Ascending aorta (tissue), 2 donors: ENCODE measurements at places on chromosomes 2 and 18. TPM values are rescaled to one million over a fixed set of nuclear protein-coding genes. Genes with fewer than 3 reads are reported as not detected.

GRCh38 chr2:115584507-115584906 lies 1142.1 kb downstream of the DPP10 start:
- no peaks in the 10 kb centered on the region for H3K27me3 ChIP-seq
- no peak for DNase-seq
- H3K27ac ChIP-seq = no peak overlapping the region
- no peak overlapping the region for H3K4me3 ChIP-seq
- H3K4me1 ChIP-seq = no peaks in the 10 kb centered on the region

DNA sequence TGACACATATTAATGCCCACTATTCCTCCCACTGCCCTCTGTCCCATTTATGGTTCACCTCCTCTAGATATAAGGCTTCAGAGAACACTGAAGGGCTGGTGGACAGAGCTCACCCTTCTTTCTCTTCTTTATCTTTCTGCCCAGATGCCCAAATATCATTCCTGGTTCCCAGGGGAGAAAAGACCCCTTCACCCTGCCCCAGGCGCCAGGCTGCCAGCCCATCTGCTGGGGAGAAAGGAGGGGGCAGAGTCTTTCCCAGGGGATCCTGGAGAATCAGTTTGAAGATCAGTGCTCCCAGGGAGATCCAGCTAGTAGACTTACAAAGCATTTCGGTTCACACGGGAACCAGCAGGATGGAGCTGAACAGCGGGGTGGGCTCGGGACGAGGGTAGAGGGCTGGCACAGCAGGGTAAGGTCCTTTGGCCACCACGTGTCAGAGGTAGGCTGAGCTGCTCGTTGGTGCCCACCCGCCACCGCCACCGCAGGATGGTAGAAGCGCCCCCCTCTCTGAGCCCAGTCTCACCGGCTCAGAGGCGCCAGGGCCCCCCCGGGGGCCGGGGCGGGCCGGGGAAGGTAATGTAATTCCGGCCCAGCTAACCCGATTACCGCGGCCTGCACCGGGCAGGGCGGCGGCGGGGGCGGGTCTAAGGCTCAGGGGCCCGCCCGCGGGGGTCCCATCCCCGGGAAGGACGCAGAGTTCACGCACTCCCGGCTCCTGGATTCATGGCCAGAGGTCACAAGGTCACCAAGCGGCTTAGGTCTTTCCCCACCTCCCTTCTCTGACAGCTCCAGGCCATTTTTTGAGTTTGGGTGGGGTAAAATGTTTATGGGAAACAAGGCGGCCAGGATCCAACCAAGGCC lies 1.3 kb upstream of the TLX2 start:
- no peak overlapping the region for H3K4me3 ChIP-seq

VAMP5 gene
- total RNA-seq = 114 TPM

- no peaks in the 10 kb centered on the region for H3K27me3 ChIP-seq
- no peak overlapping the region for H3K4me3 ChIP-seq
- no peaks in the 10 kb centered on the region for H3K36me3 ChIP-seq
- DNase-seq = no peak
- H3K4me1 ChIP-seq = no peaks in the 10 kb centered on the region
Measured at GRCh38 chr18:59659508-59660170, 37.6 kb downstream of the CCBE1 start.

- no peaks in the 10 kb centered on the region for H3K4me1 ChIP-seq
- H3K27me3 ChIP-seq = no peaks in the 10 kb centered on the region
- no peaks in the 10 kb centered on the region for H3K36me3 ChIP-seq
Measured at GRCh38 chr18:76688724-76689472, 133.5 kb upstream of the ZNF236 start.

PLGLB2 gene
- total RNA-seq = not detected

DNA sequence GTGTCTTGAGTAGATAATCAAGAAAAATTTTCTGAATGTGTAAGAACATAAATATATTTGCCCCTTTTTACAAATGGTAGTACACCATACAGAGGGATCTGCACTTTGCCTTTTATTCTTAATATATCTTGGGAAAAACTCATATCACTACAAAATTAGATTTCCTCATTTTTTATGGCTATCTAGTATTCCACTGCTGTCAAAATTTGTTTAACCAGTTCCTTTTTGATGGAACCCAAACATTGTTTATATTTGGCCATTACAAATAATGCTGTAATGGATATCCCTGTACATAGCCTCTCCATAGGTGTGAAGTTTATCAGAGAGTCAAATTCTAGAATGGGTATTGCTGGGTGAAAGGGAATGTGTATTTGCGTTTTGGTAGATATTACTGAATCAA lies 243.1 kb downstream of the AGPS start:
- DNase-seq = no peak
- no peaks in the 10 kb centered on the region for H3K27me3 ChIP-seq
- no peak overlapping the region for H3K27ac ChIP-seq

DNA sequence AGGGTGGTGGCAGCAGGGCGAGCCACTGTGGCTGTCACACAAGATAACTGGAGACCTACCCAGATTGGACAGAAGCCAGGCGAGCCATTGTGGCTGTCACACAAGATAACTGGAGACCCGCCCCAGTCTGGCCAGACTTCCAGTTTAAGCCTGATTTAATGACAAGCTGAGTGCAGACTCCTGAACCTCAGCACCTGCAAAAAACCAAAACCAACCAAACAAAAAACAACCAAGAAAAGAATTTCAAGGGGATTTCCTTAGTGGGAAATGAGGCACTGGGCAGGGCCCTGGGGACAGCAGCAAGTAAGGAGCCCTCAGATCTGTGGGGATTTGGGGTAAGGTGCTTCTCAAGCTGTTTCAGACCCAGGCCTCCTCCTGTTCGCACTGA lies 95.2 kb upstream of the BOD1L2 start:
- no peaks in the 10 kb centered on the region for H3K36me3 ChIP-seq
- no peak for DNase-seq
- H3K27ac ChIP-seq = no peak overlapping the region
- H3K4me1 ChIP-seq = no peaks in the 10 kb centered on the region
- no peaks in the 10 kb centered on the region for H3K27me3 ChIP-seq
- no peak overlapping the region for H3K4me3 ChIP-seq

GRCh38 chr2:183798535-183798934 lies 674.3 kb downstream of the NUP35 start:
- H3K27me3 ChIP-seq = no peaks in the 10 kb centered on the region
- H3K4me3 ChIP-seq = no peak overlapping the region
- no peak for DNase-seq
- H3K27ac ChIP-seq = no peak overlapping the region
- no peaks in the 10 kb centered on the region for H3K4me1 ChIP-seq

- no peak overlapping the region for H3K27ac ChIP-seq
- no peak overlapping the region for H3K4me3 ChIP-seq
- H3K4me1 ChIP-seq = no peaks in the 10 kb centered on the region
- DNase-seq = no peak
- no peaks in the 10 kb centered on the region for H3K27me3 ChIP-seq
- peaks cover 16% of the 10 kb centered on the region for H3K36me3 ChIP-seq
Measured at GRCh38 chr2:203492965-203493364, 42.1 kb downstream of the RAPH1 start.

DNA sequence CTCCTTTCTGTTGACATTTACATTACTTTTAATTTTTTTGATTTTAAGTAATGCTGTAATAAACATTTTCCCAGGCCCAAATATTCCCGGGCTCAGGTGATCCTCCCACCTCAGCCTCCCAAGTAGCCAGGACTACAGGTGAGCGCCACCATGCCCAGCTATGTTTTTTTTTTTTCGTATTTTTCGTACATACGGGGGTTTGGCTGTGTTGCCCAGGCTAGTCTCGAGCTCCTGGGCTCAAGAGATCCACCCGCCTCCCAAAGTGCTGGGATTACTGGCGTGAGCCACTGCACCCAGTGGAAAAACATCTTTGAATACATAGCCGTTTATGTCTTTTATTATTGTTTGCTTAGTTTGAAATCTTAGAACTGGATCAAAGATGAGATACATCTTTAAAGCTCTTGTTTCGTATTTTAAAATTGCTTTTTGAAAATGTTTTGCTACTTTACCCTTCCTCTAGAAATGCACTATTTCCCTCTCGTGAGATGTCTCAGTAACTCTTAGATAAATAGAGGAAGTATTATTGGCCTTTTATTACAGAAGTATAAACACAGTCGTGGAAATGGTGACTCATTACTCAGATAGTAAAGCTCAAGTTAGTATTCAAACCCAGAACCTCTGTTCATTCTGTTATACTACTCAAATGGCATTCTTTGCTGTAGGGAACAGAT lies 2.4 kb downstream of the SMCHD1 start:
- H3K27ac ChIP-seq = peak overlapping the region; percentile 27
- H3K36me3 ChIP-seq = no peaks in the 10 kb centered on the region
- no peaks in the 10 kb centered on the region for H3K27me3 ChIP-seq
- peak overlapping the region; percentile 95 for H3K4me3 ChIP-seq
- peaks cover 3% of the 10 kb centered on the region for H3K4me1 ChIP-seq
- DNase-seq = no peak

ASXL3 gene
- total RNA-seq = 6.6 TPM

GRCh38 chr18:48566589-48566988 lies 27.8 kb downstream of the CTIF start:
- no peaks in the 10 kb centered on the region for H3K36me3 ChIP-seq
- H3K27me3 ChIP-seq = no peaks in the 10 kb centered on the region
- no peak overlapping the region for H3K27ac ChIP-seq
- DNase-seq = no peak
- H3K4me1 ChIP-seq = no peaks in the 10 kb centered on the region

DNA sequence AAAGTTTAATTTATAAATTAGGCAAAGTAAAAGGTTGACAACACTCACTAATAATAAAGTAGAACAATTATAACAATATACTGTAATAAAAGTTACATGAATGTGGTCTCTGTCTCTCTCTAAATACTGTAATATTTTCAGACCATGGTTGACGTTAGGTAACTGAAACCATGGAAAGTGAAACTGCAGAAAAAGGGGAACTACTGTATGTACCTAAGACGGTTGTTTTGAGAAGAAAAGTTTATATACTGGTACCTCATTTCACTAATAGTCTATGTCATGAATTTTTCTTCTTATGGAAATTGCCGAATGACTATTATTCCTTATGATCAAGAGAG lies 166.7 kb upstream of the ZNF521 start:
- no peaks in the 10 kb centered on the region for H3K36me3 ChIP-seq
- no peak overlapping the region for H3K27ac ChIP-seq
- no peak for DNase-seq
- no peaks in the 10 kb centered on the region for H3K4me1 ChIP-seq
- no peak overlapping the region for H3K4me3 ChIP-seq

GRCh38 chr18:72155327-72155726 lies 388.8 kb downstream of the CBLN2 start:
- no peak overlapping the region for H3K4me3 ChIP-seq
- no peaks in the 10 kb centered on the region for H3K36me3 ChIP-seq
- H3K27ac ChIP-seq = no peak overlapping the region
- no peaks in the 10 kb centered on the region for H3K4me1 ChIP-seq

DNA sequence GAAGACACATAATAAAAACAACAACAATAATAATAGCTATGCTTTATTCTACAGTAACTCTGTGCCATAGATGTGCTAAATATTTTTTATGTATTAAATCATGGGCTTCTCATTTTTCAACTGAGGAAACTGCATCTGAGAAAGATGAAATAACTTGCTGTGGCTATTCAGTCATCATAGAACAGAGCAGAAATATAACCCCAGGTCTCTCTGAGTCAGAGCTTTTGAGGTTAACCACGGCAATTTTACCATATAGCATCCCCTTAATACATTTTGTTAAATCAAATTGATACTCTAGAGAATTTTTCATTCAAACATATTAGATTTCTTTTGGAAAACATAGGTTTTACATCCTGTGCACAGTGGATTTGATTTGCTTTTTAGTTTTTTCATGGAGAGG lies 586.6 kb upstream of the KLHL29 start:
- no peak overlapping the region for H3K27ac ChIP-seq
- no peaks in the 10 kb centered on the region for H3K36me3 ChIP-seq
- H3K4me1 ChIP-seq = no peaks in the 10 kb centered on the region
- H3K27me3 ChIP-seq = no peaks in the 10 kb centered on the region

DNA sequence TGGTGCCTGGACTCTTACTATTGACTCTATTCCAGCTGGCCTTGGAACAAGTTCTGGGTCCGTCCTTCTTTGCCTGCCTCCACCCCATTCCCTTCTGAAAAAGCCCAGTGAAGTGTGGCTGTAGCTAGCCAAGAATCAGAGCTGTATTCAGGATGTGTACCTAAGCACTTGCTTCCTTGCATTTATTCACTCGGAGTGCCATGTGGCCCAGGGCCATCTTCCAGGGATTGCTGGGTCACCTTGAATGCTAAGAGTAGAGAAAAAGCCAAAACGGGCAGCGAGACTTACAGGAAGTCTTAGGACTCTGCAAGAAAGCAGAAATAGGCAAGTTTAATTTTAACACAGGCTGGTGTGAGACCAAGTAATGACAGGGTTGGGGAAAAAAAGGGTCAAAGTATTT lies 4.1 kb downstream of the ITGA6 start:
- H3K27ac ChIP-seq = no peak overlapping the region
- DNase-seq = no peak
- H3K4me1 ChIP-seq = peaks cover 5% of the 10 kb centered on the region
- H3K4me3 ChIP-seq = no peak overlapping the region
